ENCODE measurements at places on chromosomes 4 and X. TPM values are rescaled to one million over a fixed set of nuclear protein-coding genes. Genes with fewer than 3 reads are reported as not detected.

DNA sequence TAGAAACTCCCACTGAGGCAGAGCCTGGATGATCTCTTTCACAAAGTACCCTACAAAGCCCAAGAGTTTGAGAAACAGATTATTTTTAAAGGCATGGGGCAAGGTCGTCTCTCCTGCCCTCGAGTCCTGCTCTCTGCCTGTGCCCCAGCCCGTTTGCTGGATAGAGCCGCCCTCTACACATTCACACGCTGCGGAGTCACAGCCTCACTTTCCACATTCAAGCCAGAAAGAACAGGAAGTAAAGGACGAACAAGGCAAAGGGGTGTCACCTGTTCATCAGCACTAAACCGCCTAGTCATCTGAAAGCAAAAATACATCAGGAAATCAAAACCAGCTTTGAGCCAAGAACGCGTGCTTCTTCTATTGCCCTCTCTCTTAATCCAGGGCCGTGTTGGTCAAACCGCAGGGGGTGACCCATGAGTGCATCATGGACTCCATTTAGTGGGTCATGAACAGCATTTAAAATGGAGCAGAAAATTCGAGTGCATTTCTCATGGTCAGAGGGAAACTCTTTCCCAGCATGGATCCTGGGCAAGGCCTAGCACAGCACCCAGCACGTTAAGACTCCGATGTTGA is 83.4 kb downstream of the PHKA2 start:
- no peaks in the 10 kb centered on the region for H3K4me1 ChIP-seq
- H3K27me3 ChIP-seq: no peaks in the 10 kb centered on the region
- no peak overlapping the region for H3K4me3 ChIP-seq
- peaks cover 2% of the 10 kb centered on the region for H3K36me3 ChIP-seq

- peak overlapping the region; percentile 26 for H3K4me3 ChIP-seq
- H3K27me3 ChIP-seq: no peaks in the 10 kb centered on the region
- DNase-seq: peak; percentile 81
- peak overlapping the region; percentile 73 for H3K27ac ChIP-seq
- H3K4me1 ChIP-seq: peaks cover 54% of the 10 kb centered on the region
Measured at GRCh38 chr4:140103676-140104075, 50.3 kb downstream of the MAML3 start.

DNA sequence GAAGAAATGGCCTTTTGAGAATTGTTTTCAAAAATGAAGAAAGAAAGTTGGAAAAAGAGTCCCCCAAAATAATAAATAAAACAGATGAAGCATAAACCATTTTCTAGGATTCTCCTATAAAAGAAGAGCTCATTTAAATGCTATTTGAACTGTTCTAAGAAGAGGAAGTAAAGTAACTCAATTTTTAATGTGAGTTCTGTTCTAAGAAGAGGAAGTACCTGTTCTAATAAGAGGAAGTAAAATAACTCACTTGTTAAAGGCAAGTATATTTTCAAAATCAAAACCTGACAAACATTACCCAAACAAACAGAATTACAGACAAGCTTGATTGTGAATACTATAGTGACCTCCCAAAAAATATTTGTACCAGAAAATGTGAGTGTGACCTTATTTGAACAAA is 1326.3 kb downstream of the C4orf33 start:
- H3K27me3 ChIP-seq: no peaks in the 10 kb centered on the region
- no peak for DNase-seq
- no peaks in the 10 kb centered on the region for H3K36me3 ChIP-seq

DNA sequence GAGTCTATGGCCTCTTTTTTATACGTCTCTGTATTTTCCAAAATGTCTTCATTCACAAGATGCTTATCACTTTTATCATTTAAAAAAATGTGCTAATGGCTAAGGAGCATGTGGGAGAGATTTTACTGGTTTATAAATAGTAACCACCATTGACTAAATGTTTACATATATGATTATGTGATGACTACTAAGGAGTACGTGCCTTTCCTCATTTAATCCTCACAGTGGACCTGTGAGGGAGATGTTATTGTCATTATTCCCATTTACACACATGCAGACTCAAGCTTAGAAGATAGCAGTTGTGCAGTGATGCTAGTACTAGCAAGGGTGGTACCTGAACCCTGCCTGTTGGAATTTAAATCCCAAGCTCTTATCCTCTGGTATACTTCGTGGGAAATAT is 2.4 kb downstream of the SRD5A3 start:
- peaks cover 13% of the 10 kb centered on the region for H3K36me3 ChIP-seq
- peaks cover 25% of the 10 kb centered on the region for H3K4me1 ChIP-seq
- no peak overlapping the region for H3K27ac ChIP-seq
- DNase-seq: no peak

DNA sequence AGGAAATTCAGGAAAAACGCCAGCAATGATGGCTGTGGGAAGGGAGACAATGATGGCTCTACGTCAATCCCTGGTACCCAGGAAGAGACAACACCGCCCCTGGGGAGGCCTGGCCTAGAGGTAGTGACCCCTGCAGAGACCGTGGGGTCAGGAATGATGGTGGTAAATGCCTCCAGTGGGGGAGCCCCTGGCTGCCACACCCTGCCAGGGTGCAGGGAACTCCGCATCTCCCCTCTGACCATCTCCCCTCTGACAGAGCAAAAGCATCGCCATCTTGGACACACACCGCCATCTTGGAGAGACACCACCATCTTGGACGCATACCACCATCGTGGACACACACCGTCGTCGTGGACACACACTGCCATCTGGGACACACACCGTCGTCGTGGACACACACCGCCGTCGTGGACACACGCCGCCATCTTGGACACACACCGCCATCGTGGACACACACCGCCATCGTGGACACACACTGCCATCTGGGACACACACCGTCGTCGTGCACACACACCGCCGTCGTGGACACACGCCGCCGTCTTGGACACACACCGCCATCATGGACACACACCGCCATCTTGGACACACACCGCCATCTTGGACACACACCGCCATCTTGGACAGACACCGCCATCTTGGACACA is 9.9 kb downstream of the ASMTL start:
- H3K4me3 ChIP-seq: no peak overlapping the region
- H3K27me3 ChIP-seq: no peaks in the 10 kb centered on the region
- DNase-seq: no peak
- H3K4me1 ChIP-seq: peaks cover 8% of the 10 kb centered on the region
- H3K27ac ChIP-seq: no peak overlapping the region

GRCh38 chr4:138697851-138698250 is 317.7 kb upstream of the NOCT start:
- no peaks in the 10 kb centered on the region for H3K4me1 ChIP-seq
- H3K27ac ChIP-seq: no peak overlapping the region
- H3K36me3 ChIP-seq: no peaks in the 10 kb centered on the region
- peaks cover 10% of the 10 kb centered on the region for H3K27me3 ChIP-seq
- no peak for DNase-seq

GRCh38 chr4:12360391-12360790 is 931.7 kb upstream of the HS3ST1 start:
- no peaks in the 10 kb centered on the region for H3K4me1 ChIP-seq
- no peaks in the 10 kb centered on the region for H3K27me3 ChIP-seq
- no peak for DNase-seq
- no peak overlapping the region for H3K4me3 ChIP-seq
- H3K27ac ChIP-seq: no peak overlapping the region

GRCh38 chr4:1588306-1588705 is 95.8 kb downstream of the FAM53A start:
- peaks cover 4% of the 10 kb centered on the region for H3K36me3 ChIP-seq
- no peak overlapping the region for H3K27ac ChIP-seq
- no peak for DNase-seq
- peaks cover 1% of the 10 kb centered on the region for H3K27me3 ChIP-seq
- H3K4me3 ChIP-seq: no peak overlapping the region
- no peaks in the 10 kb centered on the region for H3K4me1 ChIP-seq

- no peak overlapping the region for H3K27ac ChIP-seq
- H3K36me3 ChIP-seq: no peaks in the 10 kb centered on the region
- H3K4me1 ChIP-seq: no peaks in the 10 kb centered on the region
- DNase-seq: no peak
- no peak overlapping the region for H3K4me3 ChIP-seq
- H3K27me3 ChIP-seq: no peaks in the 10 kb centered on the region
Measured at GRCh38 chr4:108881986-108882385, 119.1 kb upstream of the ETNPPL start.

DNA sequence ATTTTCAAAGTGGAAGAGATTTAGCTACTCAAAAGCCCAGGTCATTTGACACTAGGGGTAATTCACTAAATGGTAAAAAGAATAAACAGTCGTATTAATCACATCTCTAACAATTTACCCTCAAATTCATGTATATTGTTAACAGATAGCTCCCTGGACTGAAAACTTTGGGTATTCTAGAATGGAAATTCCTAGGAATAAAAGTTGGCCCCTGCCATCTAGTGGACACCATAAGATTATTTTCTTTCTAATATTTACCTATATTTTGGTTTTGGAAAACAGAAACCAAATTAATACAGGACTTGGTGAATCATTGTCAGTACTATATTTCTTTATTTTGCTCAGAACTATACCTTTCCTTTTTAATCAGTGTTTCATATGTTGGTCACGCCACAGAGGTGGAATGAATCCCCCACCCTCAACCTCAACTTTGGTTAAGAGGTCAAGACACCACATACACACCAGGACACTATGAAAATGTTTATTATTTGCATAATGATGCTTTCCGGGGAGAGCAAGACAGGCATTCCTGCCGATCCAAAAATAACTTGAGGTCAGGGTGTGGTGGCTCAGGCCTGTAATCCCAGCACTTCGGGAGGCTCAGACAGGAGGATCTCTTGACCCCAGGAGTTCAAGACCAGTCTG is 96.2 kb upstream of the APOOL start:
- no peak overlapping the region for H3K27ac ChIP-seq
- H3K36me3 ChIP-seq: no peaks in the 10 kb centered on the region
- H3K4me1 ChIP-seq: no peaks in the 10 kb centered on the region
- no peaks in the 10 kb centered on the region for H3K27me3 ChIP-seq

GRCh38 chrX:82384401-82384800 is 1123.7 kb upstream of the POU3F4 start:
- H3K27ac ChIP-seq: no peak overlapping the region
- no peak overlapping the region for H3K4me3 ChIP-seq
- no peak for DNase-seq
- H3K27me3 ChIP-seq: no peaks in the 10 kb centered on the region
- H3K36me3 ChIP-seq: no peaks in the 10 kb centered on the region

- no peak overlapping the region for H3K27ac ChIP-seq
- H3K4me1 ChIP-seq: no peaks in the 10 kb centered on the region
Measured at GRCh38 chrX:64456828-64457227, 61.6 kb upstream of the MTMR8 start.

- peaks cover 3% of the 10 kb centered on the region for H3K36me3 ChIP-seq
- H3K27ac ChIP-seq: no peak overlapping the region
- peak overlapping the region; percentile 55 for H3K4me3 ChIP-seq
- peaks cover 71% of the 10 kb centered on the region for H3K4me1 ChIP-seq
- H3K27me3 ChIP-seq: no peaks in the 10 kb centered on the region
Measured at GRCh38 chrX:40083120-40083978, 14.4 kb downstream of the BCOR start.

GRCh38 chr4:108751321-108751720 is 11.5 kb downstream of the ETNPPL start:
- H3K36me3 ChIP-seq: no peaks in the 10 kb centered on the region
- H3K4me3 ChIP-seq: no peak overlapping the region
- no peak overlapping the region for H3K27ac ChIP-seq
- H3K27me3 ChIP-seq: peaks cover 3% of the 10 kb centered on the region
- no peak for DNase-seq
- H3K4me1 ChIP-seq: peaks cover 3% of the 10 kb centered on the region

- H3K27ac ChIP-seq: no peak overlapping the region
- no peak for DNase-seq
- H3K27me3 ChIP-seq: no peaks in the 10 kb centered on the region
- no peaks in the 10 kb centered on the region for H3K36me3 ChIP-seq
- H3K4me1 ChIP-seq: no peaks in the 10 kb centered on the region
Measured at GRCh38 chr4:169040559-169041261, 30.7 kb upstream of the CBR4 start.

DNA sequence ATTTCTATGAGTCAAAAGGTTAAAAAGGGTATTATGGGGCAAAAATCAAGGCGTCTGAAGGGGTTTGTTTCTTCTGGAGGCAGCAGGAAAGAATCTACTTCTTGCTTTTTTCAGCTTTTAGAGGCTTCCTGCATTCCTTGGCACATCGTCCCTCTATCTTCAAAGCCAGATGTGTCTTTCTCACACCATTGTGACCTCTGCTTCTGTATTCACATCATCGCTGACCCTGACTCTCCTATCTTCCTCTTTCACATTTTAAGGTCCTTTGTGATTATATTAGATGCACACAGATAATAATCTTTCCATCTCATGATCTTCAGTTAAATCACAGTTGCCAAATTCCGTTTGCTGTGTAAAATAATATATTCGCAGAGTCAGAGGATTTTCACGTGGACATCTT is 112.7 kb downstream of the PPP4R3C start:
- no peak for DNase-seq
- no peaks in the 10 kb centered on the region for H3K4me1 ChIP-seq
- no peak overlapping the region for H3K27ac ChIP-seq
- no peaks in the 10 kb centered on the region for H3K27me3 ChIP-seq

- H3K36me3 ChIP-seq: peaks cover 30% of the 10 kb centered on the region
- DNase-seq: no peak
- H3K4me3 ChIP-seq: no peak overlapping the region
- H3K27me3 ChIP-seq: no peaks in the 10 kb centered on the region
- no peak overlapping the region for H3K27ac ChIP-seq
Measured at GRCh38 chrX:47221756-47222155, 3.3 kb downstream of the CDK16 start.

- no peaks in the 10 kb centered on the region for H3K36me3 ChIP-seq
- no peak for DNase-seq
- peaks cover 9% of the 10 kb centered on the region for H3K27me3 ChIP-seq
- H3K4me3 ChIP-seq: no peak overlapping the region
- no peak overlapping the region for H3K27ac ChIP-seq
Measured at GRCh38 chr4:53676402-53676871, 85.2 kb upstream of the LNX1 start.

Gene CD99L2
- total RNA-seq: 11.9 TPM

Gene OTUD6A
- total RNA-seq: not detected

Gene ENPP6
- 0.27 TPM for total RNA-seq

Gene SSR4
- 152 TPM for total RNA-seq

Gene CFAP299
- not detected for total RNA-seq

Gene GAGE2A
- not detected for total RNA-seq

Gene MGARP
- 0.32 TPM for total RNA-seq

Gene FAT1
- not detected for total RNA-seq

Gene SRPX
- total RNA-seq: not detected

Gene HTR2C
- total RNA-seq: not detected

Gene PYURF
- 50.7 TPM for total RNA-seq

Gene SOX3
- not detected for total RNA-seq

Gene CXCL6
- total RNA-seq: not detected

Data from activated CD8-positive, alpha-beta T cell treated with anti-CD3 and anti-CD28 coated beads for 36 hours (primary cell).